ENCODE measurements at places on chromosomes 3 and 15. TPM values are rescaled to one million over a fixed set of nuclear protein-coding genes. Genes with fewer than 3 reads are reported as not detected.
A peak's percentile ranks its signal among the peaks of the same experiment; 100 is the strongest.

Gene MGLL
- 0.10 TPM for total RNA-seq

Gene PCYT1A
- total RNA-seq = 69.5 TPM

Gene THRB
- total RNA-seq = not detected

Gene CHRNA7
- total RNA-seq = not detected

Gene PLSCR2
- total RNA-seq = not detected

Gene PRSS50
- not detected for total RNA-seq

DNA sequence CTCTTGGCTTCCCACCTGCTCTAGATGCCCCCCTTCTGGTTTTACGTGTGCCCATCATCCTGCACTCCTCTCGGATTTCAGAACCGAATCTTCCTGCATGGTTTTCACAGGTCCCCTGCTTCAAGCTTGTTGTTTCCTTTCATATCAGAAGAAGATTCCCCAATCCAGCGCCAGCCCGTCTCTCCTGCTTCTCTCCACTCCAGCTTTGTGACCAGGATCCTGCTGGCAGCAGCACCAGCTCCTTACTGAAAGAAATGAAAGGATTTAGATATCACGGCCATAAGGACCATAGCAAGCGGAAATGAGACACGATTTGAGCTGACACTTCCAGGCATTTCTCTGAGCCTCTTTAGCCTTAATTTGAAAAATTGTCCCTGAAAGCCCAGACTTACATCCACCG, 180.3 kb upstream of the UBE3A start:
- no peaks in the 10 kb centered on the region for H3K36me3 ChIP-seq
- no peaks in the 10 kb centered on the region for H3K4me1 ChIP-seq
- H3K4me3 ChIP-seq = no peak overlapping the region
- DNase-seq = no peak
- no peaks in the 10 kb centered on the region for H3K27me3 ChIP-seq

- peaks cover 36% of the 10 kb centered on the region for H3K4me1 ChIP-seq
- H3K27me3 ChIP-seq = peaks cover 19% of the 10 kb centered on the region
- H3K27ac ChIP-seq = peak overlapping the region; percentile 79
- peak overlapping the region; percentile 17 for H3K4me3 ChIP-seq
- peak; percentile 86 for DNase-seq
- H3K36me3 ChIP-seq = peaks cover 19% of the 10 kb centered on the region
Measured at GRCh38 chr15:59976480-59977271, 27.4 kb upstream of the FOXB1 start.

GRCh38 chr3:69998759-69999139, 784 bp upstream of the SAMMSON start:
- no peaks in the 10 kb centered on the region for H3K4me1 ChIP-seq
- H3K36me3 ChIP-seq = no peaks in the 10 kb centered on the region
- H3K27ac ChIP-seq = no peak overlapping the region
- DNase-seq = no peak
- no peak overlapping the region for H3K4me3 ChIP-seq

GRCh38 chr15:27970661-27971392, 128.3 kb downstream of the OCA2 start:
- DNase-seq = no peak
- H3K36me3 ChIP-seq = no peaks in the 10 kb centered on the region
- no peaks in the 10 kb centered on the region for H3K27me3 ChIP-seq
- H3K4me1 ChIP-seq = no peaks in the 10 kb centered on the region
- H3K4me3 ChIP-seq = no peak overlapping the region
- H3K27ac ChIP-seq = no peak overlapping the region

- H3K27me3 ChIP-seq = peaks cover 12% of the 10 kb centered on the region
- H3K4me3 ChIP-seq = no peak overlapping the region
- no peak for DNase-seq
- H3K4me1 ChIP-seq = peaks cover 26% of the 10 kb centered on the region
Measured at GRCh38 chr3:40382617-40382979, 4.4 kb upstream of the ENTPD3 start.

DNA sequence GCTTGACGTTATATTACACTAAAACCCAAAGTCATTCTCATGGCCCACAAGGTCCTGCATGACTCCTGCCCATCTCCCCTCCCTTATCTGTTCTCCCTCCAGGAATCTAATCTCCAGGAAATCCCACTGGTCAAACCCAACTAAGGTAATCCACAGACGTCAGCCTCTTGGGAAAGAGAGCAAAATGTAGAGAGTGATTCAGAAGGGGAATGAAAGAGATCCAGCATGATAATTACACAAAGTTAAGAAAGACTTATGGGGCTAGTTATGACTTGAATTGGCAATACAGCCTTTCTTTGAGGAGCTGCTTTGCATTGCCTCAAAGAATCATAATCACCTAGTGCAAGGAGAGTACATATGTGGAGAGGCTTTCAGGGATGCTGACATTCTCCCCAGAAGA, 137.8 kb upstream of the MYRIP start:
- DNase-seq = no peak
- H3K27ac ChIP-seq = no peak overlapping the region
- no peaks in the 10 kb centered on the region for H3K36me3 ChIP-seq
- no peak overlapping the region for H3K4me3 ChIP-seq
- no peaks in the 10 kb centered on the region for H3K4me1 ChIP-seq
- peaks cover 9% of the 10 kb centered on the region for H3K27me3 ChIP-seq

GRCh38 chr3:37402351-37402750, 228.0 kb upstream of the LRRFIP2 start:
- DNase-seq = no peak
- H3K4me3 ChIP-seq = no peak overlapping the region
- H3K27me3 ChIP-seq = no peaks in the 10 kb centered on the region
- H3K27ac ChIP-seq = no peak overlapping the region
- H3K36me3 ChIP-seq = peaks cover 5% of the 10 kb centered on the region

DNA sequence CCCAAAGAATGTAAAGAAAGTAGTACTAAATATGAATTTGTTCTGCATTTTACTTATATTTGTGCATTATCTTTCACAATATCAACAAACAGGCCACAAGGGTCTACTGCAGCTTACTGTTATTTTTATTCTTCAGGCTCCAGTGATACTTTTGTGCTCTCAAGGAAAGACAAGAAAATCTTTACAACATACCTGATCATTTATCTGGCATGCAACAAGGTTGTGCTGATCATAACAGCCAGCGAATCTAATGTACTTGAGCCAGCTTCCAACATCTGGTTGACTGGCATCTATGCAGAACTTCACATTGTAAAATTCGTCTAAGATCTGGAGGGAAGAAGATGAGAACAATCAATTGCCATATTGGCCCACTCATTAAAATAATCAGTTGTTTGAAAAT, 520.0 kb downstream of the MECOM start:
- H3K36me3 ChIP-seq = no peaks in the 10 kb centered on the region
- H3K27me3 ChIP-seq = peaks cover 65% of the 10 kb centered on the region
- no peak overlapping the region for H3K4me3 ChIP-seq
- DNase-seq = no peak

GRCh38 chr3:70342149-70342548, 29.7 kb upstream of the MDFIC2 start:
- DNase-seq = no peak
- no peak overlapping the region for H3K27ac ChIP-seq

GRCh38 chr3:177642804-177643125, 445.5 kb upstream of the TBL1XR1 start:
- no peaks in the 10 kb centered on the region for H3K27me3 ChIP-seq
- peaks cover 6% of the 10 kb centered on the region for H3K36me3 ChIP-seq
- DNase-seq = peak; percentile 8
- no peak overlapping the region for H3K4me3 ChIP-seq
- peaks cover 48% of the 10 kb centered on the region for H3K4me1 ChIP-seq
- H3K27ac ChIP-seq = peak overlapping the region; percentile 70

GRCh38 chr3:177446165-177446601, 248.9 kb upstream of the TBL1XR1 start:
- H3K27me3 ChIP-seq = no peaks in the 10 kb centered on the region
- peaks cover 1% of the 10 kb centered on the region for H3K36me3 ChIP-seq
- peaks cover 15% of the 10 kb centered on the region for H3K4me1 ChIP-seq
- no peak for DNase-seq
- no peak overlapping the region for H3K4me3 ChIP-seq

DNA sequence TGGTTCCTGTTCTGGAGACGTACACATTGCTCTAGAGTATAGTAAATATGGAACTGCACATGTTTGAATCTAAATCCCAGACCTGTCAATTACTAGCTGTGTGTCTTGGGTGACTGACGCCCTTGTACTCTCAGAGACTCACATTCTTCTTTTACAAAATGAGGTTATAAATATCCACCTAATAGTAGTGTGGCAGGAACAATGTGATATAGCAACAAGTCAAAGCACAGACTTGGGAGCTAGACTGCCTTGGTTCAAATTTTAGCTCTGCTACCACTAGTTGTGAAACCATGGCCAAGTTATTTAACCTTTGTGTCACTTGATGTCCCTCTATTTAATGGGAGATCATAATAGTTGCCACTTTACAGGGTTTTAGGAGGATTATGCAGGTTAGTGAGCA, 245.6 kb downstream of the CPNE4 start:
- H3K27ac ChIP-seq = no peak overlapping the region
- DNase-seq = no peak
- no peak overlapping the region for H3K4me3 ChIP-seq
- H3K27me3 ChIP-seq = peaks cover 9% of the 10 kb centered on the region

GRCh38 chr3:8385848-8386620, 115.6 kb upstream of the LMCD1 start:
- no peaks in the 10 kb centered on the region for H3K4me1 ChIP-seq
- H3K4me3 ChIP-seq = no peak overlapping the region
- H3K27ac ChIP-seq = no peak overlapping the region
- DNase-seq = no peak
- no peaks in the 10 kb centered on the region for H3K27me3 ChIP-seq
- H3K36me3 ChIP-seq = no peaks in the 10 kb centered on the region

DNA sequence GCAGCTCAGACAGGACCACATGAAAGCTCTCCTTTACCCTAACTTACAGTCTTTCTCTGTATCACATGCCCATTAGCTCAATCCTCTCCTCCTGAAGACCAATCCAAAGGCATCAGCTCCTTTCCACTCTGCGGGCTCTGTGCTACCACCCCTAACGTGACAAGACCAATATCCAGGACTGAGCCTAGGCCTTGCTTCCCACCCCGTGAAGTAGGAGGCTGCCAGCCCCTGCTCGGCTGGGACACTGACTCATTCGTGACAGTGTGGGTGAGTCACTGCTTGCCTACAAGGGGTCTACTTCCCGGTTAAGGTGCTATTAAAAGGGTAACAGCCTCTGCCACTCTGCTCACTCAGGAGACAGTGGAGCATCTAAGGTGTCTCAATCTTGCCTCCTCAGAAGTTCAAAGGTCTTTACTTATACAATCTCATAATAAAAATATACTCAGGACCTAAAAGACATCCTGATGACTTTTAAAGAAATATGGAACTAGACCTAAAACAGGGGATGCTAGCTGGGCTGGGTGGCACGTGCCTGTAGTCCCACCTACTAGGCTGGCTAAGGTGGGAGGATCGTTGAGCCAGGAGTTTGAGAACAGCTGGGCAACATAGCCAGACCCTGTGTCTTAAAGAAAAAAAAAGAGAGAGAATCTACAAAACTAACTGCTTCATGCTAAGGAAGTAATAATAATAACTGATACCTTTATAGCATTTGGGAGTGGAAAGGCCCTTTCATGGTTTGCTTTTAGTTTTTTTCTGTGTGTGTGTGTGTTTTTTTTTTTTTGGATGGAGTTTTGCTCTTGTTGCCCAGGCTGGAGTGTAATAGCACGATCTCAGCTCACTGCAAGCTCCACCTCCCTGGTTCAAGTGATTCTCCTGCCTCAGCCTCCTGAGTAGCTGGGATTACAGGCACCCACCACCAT, 55.0 kb downstream of the TMEM44 start:
- no peaks in the 10 kb centered on the region for H3K36me3 ChIP-seq
- H3K4me3 ChIP-seq = no peak overlapping the region
- no peaks in the 10 kb centered on the region for H3K4me1 ChIP-seq
- no peak overlapping the region for H3K27ac ChIP-seq
- DNase-seq = no peak

GRCh38 chr3:34056181-34056910, 257.9 kb downstream of the PDCD6IP start:
- peaks cover 10% of the 10 kb centered on the region for H3K4me1 ChIP-seq
- H3K36me3 ChIP-seq = no peaks in the 10 kb centered on the region
- H3K27ac ChIP-seq = no peak overlapping the region
- peaks cover 4% of the 10 kb centered on the region for H3K27me3 ChIP-seq
- no peak for DNase-seq
- no peak overlapping the region for H3K4me3 ChIP-seq

DNA sequence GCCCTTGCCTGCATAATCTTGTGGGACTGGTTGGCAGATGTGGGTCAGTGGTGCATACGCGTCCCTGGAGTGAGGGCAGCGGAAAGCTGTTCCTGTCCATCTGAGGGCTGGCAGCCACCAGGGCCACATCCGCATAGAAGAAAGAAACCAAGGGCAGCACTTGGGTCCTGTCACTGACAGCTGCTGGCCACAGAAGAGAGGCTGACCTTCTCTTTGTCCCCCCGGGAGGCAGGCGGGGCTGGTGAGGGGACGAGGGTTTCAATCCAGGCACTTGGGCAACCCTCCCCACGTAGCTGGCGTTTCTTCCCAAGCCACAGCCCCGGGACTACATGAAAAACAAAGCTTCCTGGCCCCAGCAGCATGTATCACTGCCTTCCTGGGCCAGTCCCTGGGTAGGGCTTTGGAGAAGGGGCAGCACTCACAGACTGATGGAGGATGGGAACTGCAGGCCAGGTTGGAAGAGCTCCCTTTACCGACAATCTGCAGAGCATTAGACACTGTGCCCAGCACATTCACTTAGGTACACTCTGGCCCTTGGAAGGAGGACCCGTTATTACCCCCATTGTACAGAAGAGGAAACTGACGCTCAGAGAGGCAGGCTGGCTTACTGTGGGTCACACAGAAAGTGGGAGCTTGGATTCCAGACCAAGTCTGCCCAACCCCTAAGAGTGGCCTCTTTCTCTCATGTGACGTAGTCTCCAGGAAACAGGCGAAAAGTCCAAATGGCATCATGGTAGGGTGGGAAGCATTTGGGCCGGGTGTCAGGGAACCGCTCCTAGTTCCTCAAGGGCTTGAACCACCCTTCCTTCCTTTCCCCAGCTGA, 78.8 kb upstream of the SLC6A6 start:
- H3K4me3 ChIP-seq = no peak overlapping the region
- no peak overlapping the region for H3K27ac ChIP-seq
- DNase-seq = no peak
- H3K27me3 ChIP-seq = peaks cover 4% of the 10 kb centered on the region
- H3K4me1 ChIP-seq = peaks cover 7% of the 10 kb centered on the region

GRCh38 chr15:73374604-73375003, 5.8 kb upstream of the HCN4 start:
- peaks cover 28% of the 10 kb centered on the region for H3K27me3 ChIP-seq
- peaks cover 3% of the 10 kb centered on the region for H3K4me1 ChIP-seq
- no peak overlapping the region for H3K27ac ChIP-seq
- no peaks in the 10 kb centered on the region for H3K36me3 ChIP-seq
- no peak for DNase-seq

GRCh38 chr3:27279123-27279522, 90.1 kb downstream of the NEK10 start:
- H3K4me3 ChIP-seq = no peak overlapping the region
- no peaks in the 10 kb centered on the region for H3K27me3 ChIP-seq
- no peaks in the 10 kb centered on the region for H3K36me3 ChIP-seq
- no peak for DNase-seq

DNA sequence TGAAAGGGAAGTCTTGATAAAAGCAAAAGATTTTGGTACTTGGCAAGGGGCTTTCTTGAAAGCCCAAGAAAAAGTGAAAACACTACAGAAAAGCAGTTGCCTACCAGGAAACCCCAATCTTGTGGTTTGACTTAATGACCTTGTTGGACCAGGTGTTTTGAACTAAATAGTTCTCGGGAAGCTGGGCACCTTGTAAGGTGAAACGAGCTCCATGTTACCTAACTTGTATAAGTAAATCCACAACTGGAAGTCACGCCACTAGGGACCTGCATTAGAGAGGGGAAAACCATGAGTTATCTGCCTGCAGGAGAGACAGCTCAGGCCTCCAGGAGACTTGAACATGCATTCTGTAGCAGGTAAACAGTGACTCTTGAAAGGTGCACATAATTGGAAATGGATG, 88.2 kb downstream of the GMPS start:
- no peak overlapping the region for H3K27ac ChIP-seq
- H3K4me3 ChIP-seq = no peak overlapping the region
- peaks cover 2% of the 10 kb centered on the region for H3K36me3 ChIP-seq
- DNase-seq = no peak
- H3K27me3 ChIP-seq = no peaks in the 10 kb centered on the region
- H3K4me1 ChIP-seq = peaks cover 4% of the 10 kb centered on the region
